Activated naive CD8-positive, alpha-beta T cell treated with anti-CD3 and anti-CD28 coated beads for 36 hours (primary cell): ENCODE measurements at places on chromosomes 6 and 20. TPM values are rescaled to one million over a fixed set of nuclear protein-coding genes. Genes with fewer than 3 reads are reported as not detected.

DNA sequence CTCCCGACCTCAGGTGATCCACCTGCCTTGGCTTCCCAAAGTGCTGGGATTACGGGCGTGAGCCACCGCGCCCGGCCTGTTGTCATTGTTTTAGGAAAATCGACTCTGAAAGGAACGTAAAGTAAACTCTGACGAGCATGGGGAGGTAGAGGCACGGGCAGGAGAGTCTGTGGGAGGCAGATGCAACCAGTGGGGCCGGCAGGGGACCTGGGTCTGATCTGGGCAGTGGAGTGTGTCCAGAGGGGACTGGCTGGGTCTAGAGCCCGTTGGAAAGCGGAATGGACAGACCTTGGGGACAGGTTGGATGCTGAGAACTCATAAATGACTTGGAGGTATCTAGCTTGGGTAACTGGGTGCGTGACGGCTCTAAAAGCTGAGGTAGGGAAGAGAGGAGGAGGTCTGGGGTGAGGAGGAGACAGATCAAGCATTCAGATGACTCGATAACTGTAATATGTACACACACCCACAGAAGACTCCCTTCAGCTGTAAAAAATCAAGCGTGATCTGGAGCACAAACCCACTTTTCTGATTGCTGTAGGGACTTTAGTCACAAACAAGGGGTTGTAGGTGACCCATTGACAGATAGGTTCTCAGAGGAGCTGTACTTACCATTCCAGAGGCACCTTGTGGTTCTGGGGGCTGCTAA, 22.4 kb downstream of the MANBAL start:
- no peak for DNase-seq
- no peak overlapping the region for H3K4me3 ChIP-seq
- H3K36me3 ChIP-seq = peaks cover 10% of the 10 kb centered on the region
- no peak overlapping the region for H3K27ac ChIP-seq
- H3K27me3 ChIP-seq = no peaks in the 10 kb centered on the region

DNA sequence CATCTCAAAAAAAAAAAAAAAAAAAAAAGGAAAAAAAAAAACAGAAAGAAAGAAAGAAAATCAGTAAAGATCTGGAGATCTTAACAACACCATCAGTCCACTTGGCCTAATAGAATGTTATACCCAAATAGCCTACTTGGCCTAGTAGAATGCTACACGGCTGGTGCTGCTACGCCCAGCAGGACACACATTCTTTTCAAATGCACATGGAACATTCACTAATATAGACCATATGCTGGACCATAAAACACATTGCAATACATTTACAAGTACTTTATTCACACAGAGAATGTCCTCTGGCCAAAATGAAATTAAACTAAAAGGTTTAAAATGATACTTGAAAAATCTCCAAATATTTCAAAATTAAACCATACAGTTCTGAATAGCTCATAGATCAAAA, 80.0 kb upstream of the TNFAIP3 start:
- no peak overlapping the region for H3K4me3 ChIP-seq
- no peak overlapping the region for H3K27ac ChIP-seq
- no peaks in the 10 kb centered on the region for H3K27me3 ChIP-seq
- peaks cover 24% of the 10 kb centered on the region for H3K4me1 ChIP-seq
- no peaks in the 10 kb centered on the region for H3K36me3 ChIP-seq
- DNase-seq = no peak

The RNF182 gene
- total RNA-seq = not detected

GRCh38 chr6:38248500-38249234, 391.1 kb downstream of the BTBD9 start:
- peaks cover 7% of the 10 kb centered on the region for H3K36me3 ChIP-seq
- H3K27ac ChIP-seq = no peak overlapping the region
- H3K27me3 ChIP-seq = no peaks in the 10 kb centered on the region
- DNase-seq = no peak

The BMP5 gene
- not detected for total RNA-seq

DNA sequence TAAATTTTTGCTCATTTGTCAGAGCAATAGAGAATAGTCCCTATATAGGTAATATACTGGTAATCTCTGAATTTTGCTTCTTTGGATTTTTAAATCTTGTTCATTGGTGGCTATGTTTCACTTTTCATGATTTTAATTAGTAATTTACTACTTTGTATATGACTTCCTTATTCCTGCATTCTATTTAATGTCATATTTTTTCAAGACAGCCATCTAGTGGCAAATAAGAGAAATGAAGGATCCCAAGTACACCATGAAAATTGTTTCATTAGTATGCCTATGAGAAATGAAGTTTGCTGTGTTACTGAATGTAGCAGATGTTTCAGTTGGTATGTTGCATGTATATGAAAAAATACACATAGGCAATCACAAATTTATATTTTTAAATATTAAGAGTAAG, 82.4 kb downstream of the ZNF292 start:
- H3K36me3 ChIP-seq = peaks cover 27% of the 10 kb centered on the region
- H3K4me3 ChIP-seq = no peak overlapping the region
- DNase-seq = no peak
- no peaks in the 10 kb centered on the region for H3K27me3 ChIP-seq
- peaks cover 6% of the 10 kb centered on the region for H3K4me1 ChIP-seq
- no peak overlapping the region for H3K27ac ChIP-seq

The PBOV1 gene
- not detected for total RNA-seq

DNA sequence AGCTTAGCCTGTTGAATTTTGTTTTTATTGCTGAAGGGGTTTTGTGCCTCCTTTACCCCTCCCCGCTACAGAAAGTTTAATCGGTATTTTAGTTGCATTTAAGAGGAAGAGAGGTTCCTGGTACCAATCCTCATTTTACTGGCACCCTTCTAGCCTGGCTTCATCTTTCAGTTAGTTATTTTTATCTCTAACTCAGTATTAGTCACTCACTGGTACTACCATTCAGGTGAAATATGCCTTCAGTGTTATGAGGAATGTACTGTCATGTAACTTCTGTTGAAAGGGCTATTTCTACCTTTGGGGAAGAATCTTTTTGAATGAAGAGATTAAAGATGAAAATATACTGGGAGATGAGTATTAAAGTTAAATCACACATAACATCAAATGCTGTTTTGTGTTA, 211.8 kb downstream of the CDKAL1 start:
- H3K36me3 ChIP-seq = peaks cover 32% of the 10 kb centered on the region
- H3K27me3 ChIP-seq = no peaks in the 10 kb centered on the region
- H3K4me1 ChIP-seq = peaks cover 17% of the 10 kb centered on the region
- no peak overlapping the region for H3K4me3 ChIP-seq
- no peak for DNase-seq

- H3K4me3 ChIP-seq = no peak overlapping the region
- H3K4me1 ChIP-seq = no peaks in the 10 kb centered on the region
- H3K27ac ChIP-seq = no peak overlapping the region
These were observed 285.4 kb upstream of the FLRT3 start for GRCh38 chr20:14622796-14623195.

DNA sequence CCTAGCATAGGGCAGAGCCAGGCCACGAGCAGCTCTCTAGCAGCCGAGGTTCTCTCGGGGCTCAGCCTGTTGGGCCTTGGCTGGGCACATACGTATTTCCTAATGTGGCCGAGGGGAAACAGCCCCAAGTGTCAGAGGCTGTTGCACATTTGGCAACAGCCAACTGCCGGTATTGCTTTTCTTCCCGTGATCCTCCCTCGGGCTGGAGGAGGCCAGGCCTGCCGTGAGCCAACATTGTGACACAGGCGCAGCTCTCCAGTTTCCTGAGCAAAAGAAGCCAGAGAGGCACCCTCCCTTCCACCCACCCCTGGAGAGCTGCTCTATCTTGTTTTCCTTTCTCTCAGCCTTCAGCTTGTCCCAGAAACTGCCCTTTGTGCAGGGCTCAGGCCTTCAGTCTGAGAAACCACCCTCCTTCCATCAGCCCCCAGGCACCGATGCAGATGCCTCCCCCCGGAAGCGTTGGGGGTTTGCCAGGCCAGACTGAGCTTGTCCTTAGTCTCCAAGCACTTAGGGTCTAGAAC, 5.1 kb upstream of the BPI start:
- no peak overlapping the region for H3K4me3 ChIP-seq
- peaks cover 10% of the 10 kb centered on the region for H3K4me1 ChIP-seq
- H3K36me3 ChIP-seq = no peaks in the 10 kb centered on the region
- no peak overlapping the region for H3K27ac ChIP-seq
- DNase-seq = no peak
- H3K27me3 ChIP-seq = peaks cover 38% of the 10 kb centered on the region

The ARMH2 gene
- total RNA-seq = not detected

DNA sequence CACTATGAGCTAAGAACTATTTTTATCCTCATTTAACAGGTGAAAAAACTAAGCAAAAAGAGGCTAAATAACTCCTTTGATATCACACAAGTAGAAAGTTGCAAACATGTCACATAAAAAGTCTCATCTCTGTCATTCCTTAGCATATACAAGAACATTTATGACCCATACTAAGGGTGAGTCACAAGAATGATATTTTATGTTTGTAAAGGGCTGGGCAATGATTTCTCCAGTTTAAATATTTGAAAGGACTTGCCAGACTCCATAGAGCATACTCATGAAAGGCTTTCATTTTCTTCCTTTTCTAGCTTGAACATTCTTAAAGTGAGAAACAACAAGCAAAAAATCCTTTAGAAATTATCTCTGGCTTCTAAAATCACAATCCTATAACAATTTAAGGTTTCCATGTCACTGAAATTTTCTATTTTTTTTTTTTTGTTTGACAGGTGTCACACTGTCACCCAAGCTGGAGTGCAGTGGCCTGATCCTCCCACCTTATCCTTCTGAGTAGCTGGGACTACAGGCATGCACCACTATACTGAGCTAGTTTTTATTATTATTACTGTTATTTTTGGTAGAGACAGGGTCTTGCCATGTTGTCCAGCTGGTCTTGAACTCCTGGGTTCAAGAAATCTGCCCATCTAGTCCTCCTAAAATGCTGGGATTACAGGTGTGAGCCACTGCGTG, 338.0 kb upstream of the KHDRBS2 start:
- H3K27me3 ChIP-seq = no peaks in the 10 kb centered on the region
- H3K4me3 ChIP-seq = no peak overlapping the region
- no peak for DNase-seq
- no peaks in the 10 kb centered on the region for H3K36me3 ChIP-seq
- H3K27ac ChIP-seq = no peak overlapping the region

The LPIN3 gene
- total RNA-seq = 1.8 TPM

DNA sequence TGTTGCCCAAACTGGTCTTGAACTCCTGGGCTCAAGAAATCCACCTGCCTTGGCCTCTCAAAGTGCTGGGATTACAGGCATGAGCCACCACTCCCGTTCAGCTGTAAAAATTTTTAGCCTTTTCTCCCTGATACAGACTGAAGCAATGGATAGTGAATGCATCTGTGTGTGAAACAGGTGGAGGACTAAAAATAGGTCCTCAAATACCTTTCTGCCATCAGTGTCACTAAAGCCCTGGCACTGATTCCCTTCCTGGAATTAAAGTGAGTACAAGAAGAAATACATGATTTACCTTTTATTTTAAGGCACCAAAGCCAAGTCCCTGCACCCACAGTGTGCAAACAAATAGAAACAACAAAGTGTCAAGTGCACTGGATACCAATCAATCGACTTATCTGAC, 25.1 kb downstream of the TULP4 start:
- H3K36me3 ChIP-seq = peaks cover 27% of the 10 kb centered on the region
- no peaks in the 10 kb centered on the region for H3K27me3 ChIP-seq
- H3K4me3 ChIP-seq = no peak overlapping the region
- H3K27ac ChIP-seq = no peak overlapping the region
- DNase-seq = no peak

DNA sequence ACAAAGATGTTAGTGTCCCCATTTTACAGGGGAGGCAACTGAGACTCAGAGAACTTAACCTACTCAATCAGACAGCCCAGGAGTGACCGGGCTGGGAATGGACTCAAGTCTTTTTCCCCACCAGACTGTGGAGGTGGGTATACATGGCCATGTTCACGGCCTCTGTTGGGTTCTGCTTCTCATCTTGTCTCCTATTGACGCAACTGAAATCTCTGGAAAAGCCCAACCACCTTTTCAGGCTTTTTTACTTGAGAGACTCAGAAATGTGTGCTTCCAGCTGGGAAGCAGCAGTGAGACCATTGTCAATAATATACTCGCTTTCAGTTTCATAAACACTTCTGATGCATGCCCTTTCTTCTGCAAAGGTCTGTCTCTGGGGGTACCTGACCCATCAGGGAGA, 70.7 kb downstream of the SOBP start:
- H3K27ac ChIP-seq = no peak overlapping the region
- H3K36me3 ChIP-seq = no peaks in the 10 kb centered on the region
- no peak overlapping the region for H3K4me3 ChIP-seq
- peaks cover 13% of the 10 kb centered on the region for H3K27me3 ChIP-seq
- DNase-seq = no peak
- H3K4me1 ChIP-seq = no peaks in the 10 kb centered on the region

DNA sequence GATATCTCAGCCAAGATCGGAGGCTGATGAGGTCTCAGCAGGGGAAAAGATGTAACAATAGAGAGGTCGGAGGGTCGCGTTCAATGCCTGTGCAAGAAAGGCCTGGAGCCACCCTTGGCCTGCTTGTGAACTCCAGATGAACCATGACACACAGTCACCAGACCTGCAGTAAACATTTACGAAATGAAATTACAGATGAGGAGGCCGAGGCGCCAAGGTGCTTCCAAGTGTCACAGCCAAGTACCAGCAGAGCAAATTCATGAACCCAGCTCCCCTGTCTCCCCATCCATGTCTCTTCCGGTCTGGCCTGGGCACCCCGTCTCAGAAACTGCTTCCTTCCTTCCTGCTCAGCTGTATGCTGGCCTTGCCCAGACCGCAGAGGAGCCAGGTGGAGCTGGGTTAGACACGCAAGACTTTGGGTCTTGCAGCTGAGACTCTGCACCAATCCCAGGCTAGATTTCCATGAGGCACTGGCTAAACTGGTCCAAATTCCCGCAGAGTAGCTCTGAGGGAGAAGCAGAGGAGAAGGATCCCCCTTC, 48.1 kb downstream of the CHMP4B start:
- peaks cover 21% of the 10 kb centered on the region for H3K36me3 ChIP-seq
- no peaks in the 10 kb centered on the region for H3K27me3 ChIP-seq
- peak overlapping the region; percentile 78 for H3K27ac ChIP-seq
- DNase-seq = peak; percentile 43
- H3K4me1 ChIP-seq = peaks cover 25% of the 10 kb centered on the region

The CCM2L gene
- total RNA-seq = not detected

The TSHZ2 gene
- 0.54 TPM for total RNA-seq

DNA sequence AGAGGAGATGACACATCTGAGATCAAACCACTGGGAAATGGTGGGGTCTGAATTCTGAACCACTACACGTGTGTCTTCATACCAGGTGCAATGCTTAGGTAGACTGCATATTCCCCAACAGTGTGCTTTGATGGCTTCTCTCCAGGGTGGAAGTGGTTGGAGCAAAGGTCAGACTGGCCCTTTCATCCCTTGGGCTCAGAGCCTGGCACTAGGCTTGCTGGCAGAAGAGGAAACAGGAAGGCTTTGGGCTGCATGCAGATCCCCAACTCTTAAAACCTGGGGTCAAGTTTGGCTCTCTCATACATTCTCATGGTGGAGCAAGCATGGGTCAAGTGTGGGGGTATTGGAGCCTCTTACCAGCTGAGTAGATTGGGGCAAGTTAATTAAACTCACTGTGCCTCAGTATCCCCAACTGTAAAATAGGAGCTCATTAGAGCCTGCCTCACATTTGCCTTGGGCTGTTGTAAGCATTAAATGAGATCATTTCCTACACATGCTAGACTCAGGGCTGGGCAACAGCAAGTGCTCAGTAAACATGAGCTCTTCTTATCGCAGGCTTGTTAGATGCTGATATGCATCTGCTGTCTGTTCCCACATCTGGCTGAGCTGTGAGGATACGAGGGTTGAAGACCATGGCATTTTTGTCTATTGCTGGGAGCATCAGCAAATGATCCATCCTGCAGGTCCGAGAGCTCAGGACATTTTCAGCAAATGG, 51.6 kb upstream of the FAM83D start:
- no peaks in the 10 kb centered on the region for H3K27me3 ChIP-seq
- peaks cover 26% of the 10 kb centered on the region for H3K36me3 ChIP-seq

The MEP1A gene
- not detected for total RNA-seq

The NFKBIE gene
- 22.7 TPM for total RNA-seq

- H3K36me3 ChIP-seq = peaks cover 46% of the 10 kb centered on the region
- H3K4me3 ChIP-seq = no peak overlapping the region
- H3K27ac ChIP-seq = peak overlapping the region; percentile 36
- H3K27me3 ChIP-seq = no peaks in the 10 kb centered on the region
- H3K4me1 ChIP-seq = peaks cover 40% of the 10 kb centered on the region
These were observed 122.3 kb downstream of the PREX1 start for GRCh38 chr20:48705240-48706115.
